Liver (tissue), 10 donors: ENCODE measurements at places on chromosomes 1 and 21. TPM values are rescaled to one million over a fixed set of nuclear protein-coding genes. Genes with fewer than 3 reads are reported as not detected.

MAP3K7CL gene
- total RNA-seq, result 3.5 TPM

GNG4 gene
- total RNA-seq, result 0.65 TPM

CADM3 gene
- 0.14 TPM for total RNA-seq

A3GALT2 gene
- total RNA-seq, result not detected

- no peak for DNase-seq
These were observed 5.0 kb downstream of the SHISAL2A start for GRCh38 chr1:52637946-52638345.

DNA sequence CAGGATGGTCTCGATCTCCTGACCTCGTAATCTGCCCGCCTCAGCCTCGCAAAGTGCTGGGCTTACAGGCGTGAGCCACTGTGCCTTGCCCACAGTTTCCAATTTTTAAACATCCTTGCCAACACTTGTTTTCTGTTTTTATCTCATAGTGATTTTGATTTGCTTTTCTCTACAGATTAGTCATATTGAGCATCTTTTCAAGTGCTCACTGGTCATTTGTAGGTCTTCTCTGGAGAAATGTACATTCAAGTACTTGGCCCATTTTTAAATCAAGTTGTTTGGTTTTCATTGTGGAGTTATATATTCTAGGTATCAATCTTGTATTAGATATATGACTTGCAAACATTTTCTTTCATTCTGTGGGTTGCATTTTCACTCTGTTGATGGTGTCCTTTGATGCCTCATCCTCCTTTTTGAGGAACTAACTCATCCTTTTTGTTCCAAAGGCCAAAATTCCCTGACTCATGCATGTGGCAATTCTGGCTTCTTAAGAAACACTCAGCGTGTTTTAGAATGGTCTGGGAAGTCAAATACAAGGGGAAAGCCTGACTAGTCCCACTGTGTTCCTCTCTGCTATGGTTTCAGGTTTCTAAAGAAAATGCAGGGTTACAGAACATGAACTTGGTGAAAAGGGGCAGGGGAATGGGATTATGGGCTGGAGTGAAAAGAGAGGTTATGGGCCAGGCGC lies 37.3 kb downstream of the PTAFR start:
- DNase-seq, result no peak

DNA sequence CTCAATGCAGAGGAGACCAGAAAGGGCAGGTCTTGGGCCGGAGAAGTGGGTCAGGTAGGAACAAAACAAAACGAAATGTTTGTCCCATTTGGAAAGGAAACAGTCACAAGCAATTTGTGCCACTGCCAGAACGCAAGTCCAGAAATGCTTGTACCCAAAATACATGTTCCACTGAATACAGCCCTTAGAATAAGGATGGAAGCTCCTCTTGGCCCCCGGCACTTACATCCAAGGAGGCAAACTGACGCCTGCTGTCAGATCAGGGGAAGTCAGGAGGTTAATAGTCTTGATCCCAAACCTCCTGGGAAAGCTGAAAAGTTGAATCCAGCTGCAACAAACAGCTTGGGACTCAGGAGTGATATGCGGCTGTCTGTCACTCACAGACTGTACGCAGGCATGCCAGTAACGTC lies 75.9 kb upstream of the GALNT2 start:
- DNase-seq, result no peak

DNA sequence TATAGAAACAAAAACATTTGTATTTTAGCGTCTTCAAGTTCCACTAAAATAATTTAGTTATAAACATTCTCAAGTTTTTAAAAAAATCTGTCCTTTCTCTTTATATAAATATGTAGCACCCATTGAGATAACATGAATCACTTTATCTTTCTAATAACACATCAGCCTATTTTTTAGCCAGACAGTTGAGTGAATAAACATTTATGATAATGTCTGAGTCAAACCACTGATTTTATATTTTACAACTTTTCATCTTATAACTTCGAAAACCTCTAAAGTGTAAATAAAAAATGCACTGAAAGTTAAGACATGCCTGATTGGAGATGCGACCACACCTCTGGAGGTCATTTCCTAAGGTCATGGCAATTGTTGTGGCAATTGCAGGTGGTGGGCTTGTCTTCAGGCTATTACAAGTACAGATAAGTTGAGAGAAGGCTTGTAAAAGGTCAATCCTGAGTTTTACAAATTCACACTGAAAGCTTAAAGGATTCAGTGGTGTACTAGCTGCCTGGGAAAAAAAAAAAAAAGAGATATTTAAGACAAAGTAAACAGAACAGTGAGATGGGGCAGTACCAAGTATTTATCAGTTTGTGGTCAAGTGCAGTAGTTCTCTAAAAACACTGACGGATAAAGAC lies 67.0 kb downstream of the INTS7 start:
- DNase-seq, result no peak

- no peak for DNase-seq
These were observed 3.9 kb upstream of the OLFML3 start for GRCh38 chr1:113975211-113975895.
